ENCODE measurements at places on chromosomes 16 and 17. TPM values are rescaled to one million over a fixed set of nuclear protein-coding genes. Genes with fewer than 3 reads are reported as not detected.

The DNAH9 gene
- 14.9 TPM for total RNA-seq

The RASD1 gene
- 2.6 TPM for total RNA-seq

The WFIKKN1 gene
- 0.04 TPM for total RNA-seq

The KIF1C gene
- total RNA-seq, result 46.3 TPM

The SLFN14 gene
- total RNA-seq, result not detected

The CLEC3A gene
- total RNA-seq, result 0.15 TPM

The ABCA3 gene
- 0.40 TPM for total RNA-seq

Data from A375 (cell line).